Cardiac muscle cell (in vitro differentiated cells and primary cell): ENCODE measurements at places on chromosomes 11 and 22. TPM values are rescaled to one million over a fixed set of nuclear protein-coding genes. Genes with fewer than 3 reads are reported as not detected.

Gene SF3A1
- polyA plus RNA-seq, result 92.6 and 124 TPM in 2 replicates

Gene SLC22A6
- polyA plus RNA-seq, result not detected in 2 replicates

Gene PDE2A
- 0.56 TPM in 1 of 2 replicates, not detected in the other for polyA plus RNA-seq

Gene OR8A1
- not detected in 2 replicates for polyA plus RNA-seq

Gene ZBTB44
- 7.1 and 12.1 TPM in 2 replicates for polyA plus RNA-seq

Gene MAJIN
- 0.06 TPM in 1 of 2 replicates, not detected in the other for polyA plus RNA-seq

Gene CRYBB2
- not detected in 2 replicates for polyA plus RNA-seq

Gene CNIH2
- polyA plus RNA-seq, result 3.3 and 8.9 TPM in 2 replicates

Gene BIRC2
- polyA plus RNA-seq, result 36.1 and 41.3 TPM in 2 replicates

Gene AGBL2
- 1.7 TPM in 1 of 2 replicates, not detected in the other for polyA plus RNA-seq

Gene OR52A1
- not detected in 2 replicates for polyA plus RNA-seq

Gene C11orf86
- not detected in 2 replicates for polyA plus RNA-seq

Gene SLC1A2
- polyA plus RNA-seq, result 0.76 and 1.4 TPM in 2 replicates

Gene MS4A2
- not detected in 2 replicates for polyA plus RNA-seq

Gene MRGPRX4
- not detected in 2 replicates for polyA plus RNA-seq

Gene NNMT
- 2.0 and 2.1 TPM in 2 replicates for polyA plus RNA-seq

Gene ROBO3
- polyA plus RNA-seq, result 2.6 and 6.0 TPM in 2 replicates

Gene MRPL40
- 82.9 and 91.3 TPM in 2 replicates for polyA plus RNA-seq

Gene CCDC73
- 0.76 TPM in 1 of 2 replicates, not detected in the other for polyA plus RNA-seq

Gene SLC17A6
- polyA plus RNA-seq, result 0.11 TPM in 1 of 2 replicates, not detected in the other

Gene MS4A6A
- polyA plus RNA-seq, result not detected in 2 replicates

Gene MUC5AC
- polyA plus RNA-seq, result not detected in 2 replicates

Gene PRG3
- polyA plus RNA-seq, result not detected in 2 replicates

Gene OR10D3
- not detected in 2 replicates for polyA plus RNA-seq

Gene KCNJ1
- polyA plus RNA-seq, result not detected in 2 replicates

Gene RBFOX2
- polyA plus RNA-seq, result 299 and 399 TPM in 2 replicates

Gene HMOX1
- polyA plus RNA-seq, result 1.6 and 3.3 TPM in 2 replicates

Gene ELFN2
- polyA plus RNA-seq, result not detected in 2 replicates

Gene GAL3ST3
- 14.8 and 22.3 TPM in 2 replicates for polyA plus RNA-seq

Gene OR52W1
- polyA plus RNA-seq, result not detected in 2 replicates

Gene EFEMP2
- polyA plus RNA-seq, result 216 and 267 TPM in 2 replicates

Gene C11orf16
- not detected in 2 replicates for polyA plus RNA-seq

Gene THYN1
- polyA plus RNA-seq, result 123 and 145 TPM in 2 replicates

Gene FLRT1
- 0.92 and 2.9 TPM in 2 replicates for polyA plus RNA-seq

Gene FAM111B
- 0.44 and 3.5 TPM in 2 replicates for polyA plus RNA-seq

Gene CARD16
- polyA plus RNA-seq, result not detected in 2 replicates

Gene P2RX6
- 7.9 and 8.9 TPM in 2 replicates for polyA plus RNA-seq

Gene CHST1
- polyA plus RNA-seq, result 2.5 and 3.3 TPM in 2 replicates

Gene GPHA2
- polyA plus RNA-seq, result 0.60 TPM in 1 of 2 replicates, not detected in the other

Gene MS4A4E
- polyA plus RNA-seq, result not detected in 2 replicates

Gene OR51I1
- polyA plus RNA-seq, result not detected in 2 replicates

Gene SHISAL1
- polyA plus RNA-seq, result 0.40 and 0.80 TPM in 2 replicates

Gene PNPLA3
- polyA plus RNA-seq, result 2.3 and 2.4 TPM in 2 replicates

Gene KDM4E
- not detected in 2 replicates for polyA plus RNA-seq

Gene CFAP68
- 49.6 and 50.2 TPM in 2 replicates for polyA plus RNA-seq

Gene SPI1
- 0.56 and 1.3 TPM in 2 replicates for polyA plus RNA-seq

Gene DEUP1
- 0.28 and 2.0 TPM in 2 replicates for polyA plus RNA-seq
